RPMI7951 (cell line): ENCODE measurements at places on chromosomes 11 and 22. TPM values are rescaled to one million over a fixed set of nuclear protein-coding genes. Genes with fewer than 3 reads are reported as not detected.
A peak's percentile ranks its signal among the peaks of the same experiment; 100 is the strongest.

Gene CXCR5
- not detected in 2 replicates for total RNA-seq

Gene OR51M1
- not detected in 2 replicates for total RNA-seq

DNA sequence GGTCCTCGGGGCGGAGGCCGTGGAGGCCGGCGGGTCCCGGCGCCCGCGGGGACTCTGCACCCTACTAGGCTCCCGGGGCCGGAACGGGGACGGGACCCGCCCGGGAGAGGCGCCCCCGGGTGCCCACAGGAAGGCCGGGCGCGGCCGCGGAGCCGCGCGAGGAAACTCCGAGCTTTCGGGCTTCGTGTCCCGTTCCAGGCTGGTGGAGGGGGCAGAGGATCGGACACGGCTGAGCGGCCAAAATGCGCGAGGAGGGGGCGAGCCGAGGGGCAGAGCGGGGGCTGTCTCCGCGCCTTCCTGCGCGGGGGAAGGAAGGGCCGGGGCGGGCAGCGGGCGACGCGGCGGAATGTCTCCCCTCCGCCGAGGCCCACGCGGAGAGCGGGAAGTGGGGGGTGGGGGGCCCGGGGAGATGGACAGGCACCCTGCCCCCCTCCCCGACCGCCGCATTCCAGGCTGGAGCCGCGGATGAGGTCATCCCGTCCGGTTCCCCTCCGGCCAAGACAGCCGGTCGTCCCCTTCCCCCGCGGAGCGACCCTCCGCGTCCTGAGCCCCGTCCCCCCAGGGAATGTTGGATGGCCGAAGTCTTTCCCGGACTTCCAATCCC is 430 bp downstream of the CDC42EP1 start:
- peak; percentile 58 for DNase-seq

GRCh38 chr11:10725114-10725906 is 25.7 kb upstream of the CTR9 start:
- peak; percentile 96 for DNase-seq

- no peak for DNase-seq
Observed at GRCh38 chr22:23237201-23237798, 57.0 kb downstream of the BCR start.
